ENCODE measurements at places on chromosomes 5 and 9.
A peak's percentile ranks its signal among the peaks of the same experiment; 100 is the strongest.

- no peak for DNase-seq
These were observed 100.0 kb upstream of the IL6ST start for GRCh38 chr5:56094579-56095361.

DNA sequence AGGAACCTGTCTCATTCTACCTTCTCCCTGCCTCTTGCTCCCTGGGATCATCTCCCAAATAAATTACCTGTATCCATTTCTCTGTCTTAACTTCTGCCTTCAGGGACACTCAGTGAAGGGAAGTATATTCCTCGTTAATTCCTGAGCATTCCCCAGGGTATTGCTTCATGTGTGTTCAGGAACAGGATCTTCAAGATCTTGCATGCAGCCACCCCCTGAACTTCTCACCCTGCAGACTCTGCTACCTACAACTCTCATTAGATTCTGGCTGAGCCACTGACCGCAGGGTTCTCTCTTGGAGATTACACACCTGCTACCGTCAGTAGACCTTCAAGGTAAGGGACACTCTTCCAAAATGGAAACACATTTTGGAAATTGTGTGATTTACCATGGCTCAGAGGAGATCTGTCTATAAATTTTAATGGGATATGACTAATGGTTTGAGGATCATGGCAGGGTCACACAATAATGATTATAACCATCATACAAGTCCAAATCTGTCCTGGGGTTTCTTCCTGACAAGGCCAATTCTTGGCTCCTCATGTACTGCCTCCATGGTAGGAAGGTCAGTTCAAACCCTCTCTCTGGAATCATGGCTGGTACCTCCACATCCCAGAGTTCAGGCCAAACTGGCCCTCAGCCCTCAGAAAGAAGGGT, 38.9 kb upstream of the UGCG start:
- DNase-seq, result no peak

DNA sequence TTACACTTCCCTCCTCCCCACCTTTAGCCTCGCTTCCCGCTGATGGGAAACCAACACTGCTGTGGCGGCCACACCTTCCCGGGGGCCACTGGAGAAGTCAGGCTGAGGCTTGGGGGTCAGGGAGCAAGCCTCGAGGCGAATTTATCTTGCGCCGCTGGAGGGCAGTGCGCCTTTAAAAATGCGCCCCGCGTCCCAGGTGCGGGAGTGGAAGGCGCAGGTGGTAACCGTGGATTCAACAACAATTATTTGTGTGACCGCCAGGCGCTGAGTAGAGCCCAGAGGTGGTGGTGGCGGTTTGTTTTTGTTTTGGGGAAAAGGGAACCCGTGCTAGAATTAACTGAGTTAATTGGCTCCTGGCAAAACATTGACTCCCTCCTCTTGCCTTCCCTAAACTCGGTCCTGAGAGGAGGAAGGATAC, 1.1 kb downstream of the CFAP77 start:
- DNase-seq, result peak; percentile 59

GRCh38 chr9:80020530-80020929, 448.8 kb downstream of the TLE4 start:
- no peak for DNase-seq

DNA sequence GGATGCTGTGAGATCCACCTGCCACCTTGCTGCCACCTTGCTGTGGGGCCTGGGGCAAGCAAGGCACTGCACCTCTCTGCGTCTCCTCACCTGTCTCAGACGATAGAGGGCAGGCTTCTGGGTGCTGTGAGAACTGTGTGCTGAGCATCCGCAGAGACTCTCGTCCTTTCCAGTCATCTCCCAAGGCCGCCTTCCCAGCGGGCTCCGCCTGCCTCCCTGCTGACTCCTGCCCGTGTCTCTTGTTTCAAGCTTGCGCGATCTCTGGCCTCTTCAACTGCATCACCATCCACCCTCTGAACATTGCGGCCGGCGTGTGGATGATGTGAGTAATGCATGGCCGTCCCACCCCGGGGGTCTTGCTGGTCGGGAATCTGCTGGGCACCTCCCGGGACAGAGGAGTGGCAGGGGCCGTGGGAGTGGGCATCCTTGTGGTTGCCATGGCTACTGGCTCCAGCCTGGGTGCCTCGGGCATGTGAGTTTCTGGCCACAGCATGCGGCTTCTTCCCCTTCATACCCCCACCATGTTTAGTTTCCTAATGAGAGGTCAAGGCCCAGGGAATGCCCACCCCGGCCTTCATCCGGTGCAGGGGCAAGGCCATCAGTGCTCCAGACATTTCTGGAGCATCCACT, 3.6 kb downstream of the CACFD1 start:
- DNase-seq, result no peak

- no peak for DNase-seq
These were observed 26.5 kb upstream of the CLPTM1L start for GRCh38 chr5:1371218-1371971.

- no peak for DNase-seq
These were observed 109.9 kb downstream of the EDIL3 start for GRCh38 chr5:84274585-84275468.

DNA sequence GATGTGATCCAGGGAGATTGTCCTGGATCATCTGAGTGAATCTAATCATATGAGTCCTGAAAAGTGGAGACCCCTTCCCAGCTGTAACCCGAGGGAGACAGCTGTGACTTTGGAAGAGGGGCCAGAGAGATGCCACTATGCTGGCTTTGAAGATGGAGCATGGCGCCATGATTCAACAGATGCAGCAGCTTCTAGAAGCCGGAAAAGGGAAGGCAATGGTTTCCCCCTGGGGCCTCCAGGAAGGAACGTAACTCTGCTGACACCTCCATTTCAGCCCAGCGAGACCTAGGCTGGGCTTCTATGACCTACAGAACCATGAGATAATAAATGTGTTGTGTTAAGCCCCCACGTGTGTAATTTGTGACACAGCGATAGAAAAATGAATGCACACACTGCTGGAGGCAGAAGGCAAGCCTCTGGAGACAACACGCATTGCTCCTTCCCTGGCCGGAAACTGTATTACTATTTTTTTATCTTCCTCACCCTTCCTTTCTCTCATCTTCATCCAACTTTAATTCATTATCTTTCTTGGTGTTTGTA, 16.6 kb upstream of the SARDH start:
- DNase-seq, result no peak

GRCh38 chr5:75567710-75568109, 43.5 kb upstream of the ANKDD1B start:
- no peak for DNase-seq

DNA sequence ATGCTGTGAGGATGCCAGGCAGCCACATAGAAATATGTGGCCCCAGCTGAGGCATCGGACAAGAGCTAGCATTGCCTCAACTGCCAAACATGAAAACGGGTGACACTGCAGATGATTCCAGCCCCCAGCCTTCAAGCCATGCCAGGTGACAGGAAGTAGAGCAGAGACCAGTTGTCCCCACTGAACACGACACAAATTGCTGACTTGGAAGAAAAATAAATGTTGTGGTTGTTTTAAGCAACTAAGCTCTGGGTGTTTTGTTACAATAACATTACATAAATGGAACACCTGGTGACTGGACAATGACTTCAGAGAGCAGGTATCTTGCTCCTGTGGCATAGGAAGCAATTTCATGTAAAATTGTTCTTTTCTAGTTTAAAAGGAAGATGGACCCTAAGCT, 154.2 kb downstream of the KIF4B start:
- no peak for DNase-seq

GRCh38 chr9:16001856-16002255, 449.0 kb downstream of the CCDC171 start:
- DNase-seq, result no peak

GRCh38 chr5:32852976-32853375, 141.9 kb downstream of the NPR3 start:
- no peak for DNase-seq

DNA sequence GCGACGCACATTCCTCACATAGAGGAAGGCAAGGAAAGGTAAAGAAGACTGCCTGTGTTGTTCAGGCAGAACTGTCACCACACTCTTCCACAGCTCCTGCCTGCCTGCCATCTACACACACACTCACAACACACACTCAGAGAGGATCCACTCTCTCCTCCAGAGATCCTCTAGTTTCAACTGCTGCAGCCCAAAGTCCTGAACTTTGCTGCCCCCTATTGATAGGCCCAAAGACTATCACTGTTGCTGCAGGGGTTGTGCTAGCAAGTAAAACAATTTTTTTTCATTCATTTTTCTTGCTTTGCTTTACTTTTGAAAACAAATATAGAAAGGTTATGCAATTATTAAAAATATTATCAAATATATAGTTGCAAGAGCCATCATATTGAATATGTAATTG, 5.9 kb upstream of the CFAP90 start:
- no peak for DNase-seq

GRCh38 chr5:181062631-181063030, 22.6 kb downstream of the BTNL9 start:
- DNase-seq, result no peak

DNA sequence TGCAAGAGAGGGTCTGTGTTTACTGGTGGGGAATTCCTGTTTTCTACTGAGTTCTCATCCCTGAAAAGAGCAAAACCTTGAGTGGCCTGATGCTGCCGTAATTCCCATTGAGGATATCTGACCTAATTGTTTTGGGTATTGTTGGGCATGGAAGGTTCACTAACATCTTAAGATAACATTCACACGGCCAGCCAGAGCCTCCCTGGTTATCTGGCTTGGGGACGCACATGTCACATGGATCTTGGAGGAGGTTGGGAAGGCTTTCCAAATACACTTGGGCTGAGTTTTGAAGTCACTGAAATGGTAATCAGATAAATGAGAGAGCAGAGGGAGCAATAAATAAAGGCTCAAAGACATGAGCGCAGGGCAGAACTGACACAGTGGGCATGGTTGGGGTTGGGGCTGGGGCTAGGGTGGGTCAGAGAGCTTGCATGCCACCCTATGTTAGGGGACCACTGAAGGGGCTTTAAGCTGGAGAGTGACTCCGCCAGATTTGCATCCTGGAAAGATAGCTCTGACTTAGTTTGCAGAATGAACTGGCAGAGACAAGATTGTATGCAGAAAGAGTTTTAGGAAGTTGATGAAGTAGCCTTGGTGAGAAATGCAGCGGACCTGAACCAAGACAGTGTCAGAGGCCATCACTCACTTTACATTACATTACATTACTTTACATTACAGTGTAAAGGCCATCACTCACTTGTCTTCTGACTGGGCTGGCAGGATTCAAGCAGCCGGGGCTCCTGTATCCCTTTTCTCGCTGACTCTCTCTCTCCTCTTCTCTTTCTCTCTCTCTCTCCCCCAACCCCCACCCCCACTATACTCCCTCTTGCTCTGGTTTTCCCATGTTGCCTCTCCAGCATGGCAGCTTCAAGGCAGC, 24.2 kb downstream of the SLC1A1 start:
- no peak for DNase-seq

GRCh38 chr5:173972607-173972924, 16.4 kb upstream of the C5orf47 start:
- DNase-seq, result no peak

GRCh38 chr9:87206064-87206661, 258.9 kb upstream of the GAS1 start:
- DNase-seq, result no peak

DNA sequence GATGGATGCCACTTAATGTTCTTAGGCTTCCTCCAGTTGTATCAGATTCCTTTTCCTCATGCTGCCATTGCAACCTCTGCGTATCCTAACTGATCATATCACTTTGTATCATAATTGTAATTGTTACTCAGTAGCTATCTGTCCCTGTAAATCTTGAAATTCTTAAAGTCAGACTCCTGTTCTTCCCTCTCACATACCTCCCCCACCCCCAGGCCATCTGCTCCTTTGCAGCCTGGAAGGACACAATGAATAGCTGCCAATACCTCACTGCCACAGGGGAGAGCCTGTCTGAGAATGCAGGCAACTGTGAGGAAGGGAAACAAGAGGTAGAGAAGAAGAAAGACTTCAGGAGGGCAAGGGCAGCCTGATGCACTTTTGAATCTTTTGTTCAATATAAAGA, 228.5 kb downstream of the ENC1 start:
- DNase-seq, result no peak

- DNase-seq, result no peak
These were observed 15.8 kb downstream of the EXOC3 start for GRCh38 chr5:458547-459353.

DNA sequence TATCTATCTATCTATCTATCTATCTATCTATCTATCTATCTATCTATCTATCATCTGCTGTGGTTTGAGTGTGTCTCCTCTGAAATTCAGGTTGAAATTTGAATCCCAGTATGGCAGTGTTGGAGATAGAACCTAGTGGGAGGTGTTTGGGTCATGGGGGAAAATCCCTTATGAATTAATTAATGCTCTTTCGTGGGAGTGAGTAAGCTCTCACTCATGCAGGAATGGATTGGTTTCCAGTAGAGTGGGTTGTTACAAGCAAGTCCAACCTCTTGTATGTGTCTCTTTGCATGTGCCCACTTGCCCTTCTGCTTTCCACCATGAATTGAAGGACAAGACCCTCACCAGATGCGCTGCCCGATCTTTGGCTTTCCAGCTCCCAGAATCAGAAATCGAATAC, 113.0 kb downstream of the ANXA1 start:
- no peak for DNase-seq

DNA sequence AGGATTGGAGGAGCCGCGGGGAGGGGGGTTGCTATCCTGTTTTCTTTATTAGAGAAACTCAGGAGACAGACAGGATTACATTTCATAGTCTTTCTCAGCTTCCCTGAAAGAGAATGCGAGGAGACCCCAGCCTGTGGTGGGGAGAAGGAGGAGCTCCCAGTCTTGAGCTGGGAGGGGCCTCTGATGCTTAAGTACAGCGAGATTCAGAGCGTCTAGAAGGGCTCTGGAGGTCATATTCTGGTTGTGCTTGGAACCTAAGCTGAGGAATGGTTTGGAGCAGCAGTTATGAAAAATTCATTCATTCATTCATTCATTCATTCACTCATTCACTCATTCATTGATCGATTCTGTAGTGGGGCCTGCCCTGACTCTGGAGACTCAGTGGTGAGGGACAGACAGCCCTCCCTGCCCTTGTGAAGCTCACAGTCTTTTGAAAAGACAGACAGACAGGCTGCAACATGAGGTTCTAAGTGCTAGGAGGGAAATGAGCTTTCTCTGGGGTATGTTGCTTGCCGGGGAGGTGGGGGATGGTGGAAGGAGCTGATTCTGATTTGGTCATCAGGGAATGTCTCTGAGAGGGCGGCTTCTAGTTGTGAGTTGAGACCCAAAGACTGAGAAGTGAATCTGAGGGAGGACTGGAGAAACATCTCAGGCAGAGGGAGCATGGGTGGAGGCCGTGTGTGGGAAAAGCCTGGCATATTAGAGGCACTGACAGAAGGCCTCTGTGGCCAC, 2.5 kb upstream of the SPRY4 start:
- no peak for DNase-seq

GRCh38 chr5:947626-948471, 55.2 kb downstream of the TRIP13 start:
- DNase-seq, result no peak

GRCh38 chr9:3992924-3993323, 306.9 kb downstream of the GLIS3 start:
- no peak for DNase-seq

DNA sequence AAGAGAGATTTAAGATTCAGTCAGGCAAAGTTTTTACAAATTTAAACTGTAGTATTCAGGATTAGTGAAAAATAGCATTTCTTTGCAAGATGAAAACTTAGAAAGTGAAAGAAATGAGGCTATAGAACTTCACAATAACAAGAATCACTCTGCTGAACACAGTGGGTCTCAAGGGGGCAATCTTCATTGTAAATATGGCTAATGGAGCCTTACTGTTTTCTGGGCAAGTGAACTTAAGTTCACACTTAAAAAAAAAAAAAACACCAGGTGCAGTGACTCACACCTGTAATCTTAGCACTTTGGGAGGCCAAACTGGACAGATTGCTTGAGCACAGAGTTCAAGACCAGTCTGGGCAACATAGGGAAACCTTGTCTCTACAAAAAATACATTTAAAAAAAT, 175.9 kb upstream of the SNX2 start:
- no peak for DNase-seq

GRCh38 chr5:61701877-61702602, 370.0 kb downstream of the ZSWIM6 start:
- DNase-seq, result peak; percentile 5
